Activated CD4-positive, alpha-beta T cell treated with anti-CD3 and anti-CD28 coated beads for 36 hours (primary cell): ENCODE measurements at places on chromosomes 1 and 21.

DNA sequence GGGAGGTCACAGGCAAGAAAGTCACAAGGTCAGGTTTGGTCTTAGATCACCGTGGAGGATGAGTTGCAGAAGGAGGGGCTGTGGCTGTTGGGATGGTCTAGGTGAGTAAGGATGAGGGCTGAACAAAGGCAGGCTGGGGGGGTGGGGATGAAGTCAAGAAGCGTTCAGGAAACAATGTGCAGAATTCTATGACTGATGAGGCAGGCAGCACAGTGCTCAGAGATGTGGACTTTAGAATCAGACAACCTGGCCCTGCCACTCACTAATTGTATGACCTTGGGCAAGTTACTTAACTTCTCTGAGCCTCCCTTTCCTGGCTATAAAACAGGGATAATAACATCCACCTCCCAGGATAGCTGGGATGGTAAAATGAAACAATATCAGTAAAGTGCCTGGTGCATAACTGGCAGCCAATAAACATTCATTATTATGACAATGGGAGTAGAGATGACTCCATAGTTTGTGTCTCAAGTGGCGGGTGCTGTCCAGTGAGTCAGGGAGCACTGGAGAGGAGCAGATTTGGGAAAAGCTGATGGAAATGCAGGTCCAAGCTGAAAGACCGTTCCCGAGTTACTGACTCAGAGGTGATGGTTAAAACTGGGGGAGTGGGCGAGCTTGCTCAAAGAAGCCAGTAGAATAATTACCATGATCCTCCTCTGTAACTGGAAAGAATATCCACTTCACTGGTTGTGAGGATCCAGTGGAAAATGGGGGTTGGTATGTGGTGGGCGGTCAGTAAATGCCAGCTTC lies 2.1 kb downstream of the TIE1 start:
- DNase-seq = no peak

GRCh38 chr1:20183616-20184271 lies 2.2 kb upstream of the UBXN10 start:
- DNase-seq = no peak

- DNase-seq = no peak
Observed at GRCh38 chr1:30161953-30162352, 561.4 kb downstream of the MATN1 start.

GRCh38 chr1:242147096-242147976 lies 148.4 kb upstream of the MAP1LC3C start:
- peak; percentile 6 for DNase-seq

DNA sequence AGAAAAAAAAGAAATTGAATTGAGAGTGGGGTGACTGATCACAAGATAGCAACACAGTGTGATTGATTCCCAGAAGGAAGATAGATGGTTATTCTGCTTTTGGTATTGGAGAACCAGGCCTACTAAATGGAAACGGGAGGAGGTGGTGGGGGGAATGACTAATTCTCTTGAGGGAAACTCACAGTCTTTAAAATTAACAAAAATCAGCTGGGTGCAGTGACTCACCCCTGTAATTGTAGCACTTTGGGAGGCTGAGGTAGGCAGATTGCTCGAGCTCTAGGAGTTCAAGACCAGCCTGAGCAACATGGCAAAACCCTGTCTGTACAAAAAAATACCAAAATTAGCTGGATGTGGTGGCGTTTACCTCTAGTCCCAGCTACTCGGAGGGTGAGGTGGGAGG lies 134.6 kb upstream of the PDE4B start:
- peak; percentile 12 for DNase-seq

- DNase-seq = no peak
Observed at GRCh38 chr21:43768868-43769167, 7.3 kb downstream of the CSTB start.

- no peak for DNase-seq
Observed at GRCh38 chr21:37561941-37562919, 195.7 kb downstream of the DYRK1A start.

GRCh38 chr1:46533179-46533864 lies 18.1 kb downstream of the KNCN start:
- peak; percentile 64 for DNase-seq

DNA sequence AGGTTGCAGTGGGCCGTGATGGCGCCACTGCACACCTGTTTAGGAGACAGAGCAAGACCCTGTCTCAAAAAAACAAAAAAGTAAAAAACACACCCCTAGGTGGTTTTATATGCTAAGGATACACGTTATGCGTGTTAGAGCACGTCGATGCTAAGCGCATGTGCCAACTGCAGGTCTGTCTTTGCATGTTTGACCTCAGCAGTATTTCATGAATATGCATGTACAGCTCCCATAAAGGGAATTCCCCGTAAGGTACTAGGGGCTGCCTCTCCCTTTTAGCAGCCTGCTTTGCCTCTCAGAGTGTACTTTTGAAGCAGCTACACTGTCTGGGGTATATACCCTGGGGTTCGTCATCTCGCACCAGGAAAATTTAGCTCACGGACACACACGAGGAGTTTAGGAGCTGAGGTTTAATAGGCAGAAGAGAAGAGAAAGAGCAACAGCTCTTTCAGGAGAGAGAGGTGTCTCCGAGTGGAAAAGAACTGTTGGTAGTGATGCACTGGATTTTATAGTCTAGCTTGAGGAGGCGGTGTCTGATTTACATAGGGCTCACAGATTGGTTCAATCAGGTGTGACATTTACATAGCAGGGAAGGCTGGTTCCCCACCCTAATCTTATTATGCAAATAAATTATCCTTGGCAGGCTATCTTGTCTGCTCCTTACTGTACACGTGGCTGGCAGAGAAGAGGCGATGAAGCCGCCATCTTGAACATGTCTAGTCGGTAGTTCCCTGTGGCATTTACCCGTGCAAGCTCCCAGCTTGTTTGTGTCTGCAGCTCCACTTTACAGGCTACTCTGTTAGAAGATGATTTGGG lies 4.2 kb upstream of the OTUD3 start:
- no peak for DNase-seq

GRCh38 chr1:225691377-225691776 lies 38.5 kb upstream of the ENAH start:
- DNase-seq = no peak

DNA sequence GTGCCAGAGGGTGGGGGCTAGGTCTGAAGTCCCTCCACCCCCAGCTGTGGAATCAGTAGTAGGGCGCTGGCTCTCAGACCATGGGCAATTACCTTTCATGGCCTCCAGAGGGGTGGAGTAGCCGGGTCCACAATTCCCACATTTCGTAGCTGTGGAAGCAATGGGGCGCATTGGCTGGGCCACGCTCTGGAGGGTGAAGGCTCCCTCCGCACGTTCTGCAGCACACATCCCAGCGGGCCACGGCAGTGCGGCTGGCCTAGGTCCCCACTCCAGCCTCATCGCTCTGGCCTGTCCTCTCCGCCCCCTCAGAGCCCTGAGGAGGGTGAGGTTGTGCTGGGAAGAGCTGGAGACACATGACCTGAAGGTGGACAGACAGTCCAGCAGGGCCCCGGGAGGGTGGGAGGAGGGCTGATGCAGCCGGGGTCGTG lies 2.9 kb downstream of the SELENBP1 start:
- DNase-seq = no peak

- DNase-seq = no peak
Observed at GRCh38 chr1:41795205-41795762, 123.4 kb downstream of the HIVEP3 start.

DNA sequence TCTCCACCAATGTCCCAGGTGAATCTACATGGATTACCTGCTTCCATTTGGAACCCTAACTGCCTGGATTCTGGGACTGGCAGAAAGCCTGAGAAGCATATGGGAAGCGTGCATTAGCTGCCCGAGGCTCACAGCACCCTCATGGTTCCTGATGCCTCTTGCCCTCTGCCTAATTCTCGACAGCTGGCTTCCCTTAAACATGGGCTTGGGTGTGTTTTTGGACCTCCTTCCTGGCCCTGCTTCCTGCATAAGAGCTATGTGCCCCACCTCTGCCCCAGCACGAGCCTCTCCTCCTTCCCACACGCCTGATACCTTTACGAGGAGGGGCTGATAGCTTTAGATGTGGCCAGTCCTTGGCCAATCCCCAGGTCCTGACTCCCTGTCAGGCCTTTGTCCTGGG lies 152.4 kb upstream of the HMGB4 start:
- DNase-seq = no peak

DNA sequence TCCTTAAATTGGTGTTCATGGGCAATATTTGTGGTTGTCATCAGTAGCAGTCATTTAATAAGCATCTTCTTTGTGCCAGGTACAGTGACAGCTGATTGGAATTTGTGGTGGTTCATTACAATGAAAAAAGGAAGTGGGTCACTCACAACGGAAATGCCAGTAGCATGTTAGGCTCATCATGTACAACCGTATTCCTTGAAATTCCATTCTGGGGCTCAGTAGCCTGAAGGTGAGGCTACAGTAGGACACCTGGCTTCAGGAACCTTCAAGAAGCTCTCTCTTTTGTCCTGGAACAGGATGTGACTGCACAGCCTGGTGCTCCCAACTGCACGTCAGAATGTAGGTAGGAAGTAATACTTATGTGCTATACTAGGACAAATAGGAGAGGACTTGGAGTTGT lies 93.9 kb downstream of the ST3GAL3 start:
- no peak for DNase-seq

- DNase-seq = peak; percentile 26
Observed at GRCh38 chr1:20552728-20553445, 514 bp downstream of the FAM43B start.

DNA sequence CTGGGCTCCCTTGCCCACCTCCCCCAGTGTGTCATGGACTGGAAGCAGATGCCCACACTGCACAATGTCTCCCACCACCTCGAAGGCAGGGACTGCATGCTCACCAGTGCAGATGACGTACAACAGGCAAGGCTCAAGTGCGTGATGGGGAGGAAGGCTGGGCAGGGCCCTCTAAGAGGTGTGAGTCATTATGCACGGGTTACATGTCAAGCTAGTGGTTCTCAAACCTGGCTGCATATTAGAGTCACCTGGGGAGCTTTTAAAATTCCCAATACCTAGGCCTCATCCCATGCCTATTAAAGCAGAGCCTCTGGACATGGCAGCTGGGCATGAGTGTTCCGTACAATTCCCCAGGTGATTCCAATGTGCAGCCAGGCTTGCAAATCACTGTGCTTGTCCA lies 137.9 kb upstream of the NGF start:
- no peak for DNase-seq
